ENCODE measurements at places on chromosomes 3 and 15. TPM values are rescaled to one million over a fixed set of nuclear protein-coding genes. Genes with fewer than 3 reads are reported as not detected.

PDCD6IP gene
- total RNA-seq: 134 TPM

DNA sequence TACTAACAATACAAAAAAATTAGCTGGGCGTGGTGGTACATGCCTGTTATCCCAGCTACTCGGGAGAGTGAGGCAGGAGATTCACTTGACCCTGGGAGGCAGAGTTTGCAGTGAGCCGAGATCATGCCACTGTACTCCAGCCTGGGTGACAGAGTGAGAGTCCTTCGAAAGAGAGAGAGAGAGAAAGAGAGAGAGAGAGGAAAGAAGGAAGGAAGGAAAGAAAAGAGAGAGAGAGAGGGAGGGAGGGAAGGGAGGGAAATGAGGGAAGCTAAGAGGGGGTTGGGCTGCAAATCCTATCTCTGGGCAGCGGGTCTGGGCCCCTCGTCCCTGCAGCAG, 59.9 kb upstream of the TFRC start:
- peak overlapping the region; percentile 83 for H3K27ac ChIP-seq
- H3K4me3 ChIP-seq: no peak overlapping the region
- no peaks in the 10 kb centered on the region for H3K27me3 ChIP-seq
- H3K4me1 ChIP-seq: peaks cover 43% of the 10 kb centered on the region
- no peak for DNase-seq

DNA sequence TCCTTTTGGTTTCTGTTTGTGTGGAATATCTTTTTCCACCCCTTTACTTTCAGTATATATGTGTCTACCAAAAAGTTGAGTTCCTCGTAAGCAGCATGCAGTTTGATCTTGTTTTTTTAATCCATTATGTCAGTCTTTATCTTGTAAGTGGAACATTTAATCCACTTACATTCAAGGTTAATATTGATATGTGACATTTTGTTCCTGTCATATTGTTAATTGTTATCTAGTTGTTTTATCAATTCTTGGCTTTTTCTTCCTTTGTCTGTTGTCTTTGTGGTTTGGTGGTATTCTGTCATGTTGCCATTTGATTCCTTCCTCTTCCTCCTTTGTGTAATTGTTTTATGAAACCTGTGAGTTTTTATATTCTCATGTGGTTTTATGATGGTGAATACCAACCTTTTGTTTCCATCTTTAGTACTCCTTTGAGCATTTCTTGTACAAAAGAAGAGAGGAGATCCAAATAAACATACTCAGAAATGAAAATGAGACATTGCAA, 43.4 kb upstream of the XCR1 start:
- peaks cover 13% of the 10 kb centered on the region for H3K4me1 ChIP-seq
- peaks cover 5% of the 10 kb centered on the region for H3K27me3 ChIP-seq
- H3K36me3 ChIP-seq: no peaks in the 10 kb centered on the region
- no peak overlapping the region for H3K27ac ChIP-seq
- no peak overlapping the region for H3K4me3 ChIP-seq
- DNase-seq: no peak

BCL2A1 gene
- 0.49 TPM for total RNA-seq

GRCh38 chr15:73956743-73957135, 30.5 kb downstream of the LOXL1 start:
- H3K36me3 ChIP-seq: no peaks in the 10 kb centered on the region
- peaks cover 5% of the 10 kb centered on the region for H3K27me3 ChIP-seq
- H3K4me1 ChIP-seq: peaks cover 8% of the 10 kb centered on the region
- DNase-seq: no peak
- no peak overlapping the region for H3K27ac ChIP-seq
- no peak overlapping the region for H3K4me3 ChIP-seq

GRCh38 chr3:66029443-66029842, 9.3 kb downstream of the MAGI1 start:
- peaks cover 13% of the 10 kb centered on the region for H3K4me1 ChIP-seq
- H3K4me3 ChIP-seq: no peak overlapping the region
- no peaks in the 10 kb centered on the region for H3K36me3 ChIP-seq

ROPN1 gene
- total RNA-seq: not detected

GOLGA6L7 gene
- not detected for total RNA-seq

DNA sequence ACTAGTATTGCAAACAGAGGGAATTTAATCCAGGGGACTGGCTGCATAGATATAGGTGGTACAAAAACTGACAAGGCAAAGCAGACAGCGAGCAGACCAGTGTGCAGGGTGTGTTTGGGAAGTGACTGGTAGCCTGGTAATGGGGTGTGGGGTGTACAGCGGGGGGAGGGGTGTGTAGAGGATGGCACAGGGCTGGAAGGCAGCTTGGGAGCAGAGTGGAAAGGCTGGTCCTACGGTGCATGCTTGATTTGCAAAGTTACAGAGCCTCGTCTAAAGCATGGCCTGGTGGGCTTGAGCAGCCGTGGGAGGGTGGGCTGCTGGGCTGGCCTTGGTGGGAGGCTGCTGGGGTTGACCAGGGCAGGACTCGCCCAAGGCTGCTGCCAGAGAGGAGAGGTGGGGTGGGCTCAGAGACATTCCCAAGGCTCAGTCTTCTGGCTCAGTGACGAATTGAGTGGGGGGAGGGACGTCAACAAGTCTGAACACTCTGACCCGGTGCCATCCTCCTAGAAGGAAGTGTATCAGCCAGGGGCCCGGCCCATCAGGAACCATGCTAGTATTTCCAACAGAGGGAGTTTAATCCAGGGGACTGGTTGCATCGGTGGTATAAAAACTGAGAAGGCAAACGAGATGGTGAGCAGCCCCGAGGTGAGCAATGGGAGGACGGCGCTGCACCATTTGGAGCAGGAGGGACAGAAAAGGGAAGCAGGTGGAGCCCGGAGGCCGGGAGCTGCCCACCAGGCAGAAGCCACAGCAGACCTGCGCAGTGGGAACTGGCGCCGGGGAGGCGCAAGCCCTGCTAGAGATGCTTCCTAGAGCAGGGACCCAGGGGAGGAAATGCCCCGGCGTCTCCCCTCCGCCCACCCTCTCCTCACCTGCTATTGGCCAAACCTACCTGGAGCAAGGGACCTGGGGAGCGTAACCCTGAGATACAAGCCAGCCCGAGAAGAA, 29.2 kb downstream of the CPN2 start:
- no peak overlapping the region for H3K4me3 ChIP-seq
- H3K27ac ChIP-seq: peak overlapping the region; percentile 43
- H3K36me3 ChIP-seq: no peaks in the 10 kb centered on the region
- no peak for DNase-seq

DNA sequence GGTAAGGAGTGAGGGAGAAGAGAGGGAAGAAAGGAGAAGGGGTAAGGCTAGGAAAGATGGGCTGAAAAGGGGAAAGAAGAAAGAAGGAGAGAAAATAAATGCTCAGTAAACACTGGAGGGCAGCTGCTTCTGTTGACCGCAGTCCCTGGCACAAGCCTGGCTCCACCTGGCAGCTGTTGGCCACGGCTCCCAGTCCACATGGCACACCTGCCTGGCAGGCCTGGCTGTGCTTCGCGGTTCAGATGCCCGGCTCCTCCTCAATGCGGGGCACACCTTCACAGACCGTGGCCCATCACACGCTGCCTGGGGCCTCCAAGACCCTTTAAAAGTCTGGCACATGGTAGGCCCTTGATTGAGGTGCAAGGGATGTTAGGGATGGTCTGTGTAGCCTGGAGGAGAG, 516.8 kb upstream of the PROK2 start:
- H3K27me3 ChIP-seq: peaks cover 21% of the 10 kb centered on the region
- H3K27ac ChIP-seq: no peak overlapping the region
- H3K36me3 ChIP-seq: no peaks in the 10 kb centered on the region
- no peak for DNase-seq

TTLL13 gene
- total RNA-seq: 0.47 TPM

DNA sequence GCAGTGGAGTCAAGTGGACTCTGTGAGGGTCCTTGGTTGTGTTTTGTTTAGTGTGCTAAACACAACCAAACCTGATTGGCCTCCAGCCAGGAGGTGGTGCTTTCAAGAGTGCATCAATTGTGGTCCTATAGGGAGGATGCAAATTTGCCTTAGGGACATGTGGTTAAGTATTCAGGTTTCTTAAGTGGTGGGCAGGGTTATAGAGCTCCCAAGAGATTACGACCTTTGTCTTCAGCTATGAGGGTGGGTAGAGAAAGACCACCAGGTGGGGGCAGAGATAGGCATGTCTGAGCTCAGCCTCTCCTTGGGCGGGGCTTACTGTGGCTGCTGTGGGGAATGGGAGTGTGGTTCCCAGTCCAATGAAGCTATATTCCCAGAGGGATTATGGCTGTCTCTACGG, 186.6 kb downstream of the SQOR start:
- no peaks in the 10 kb centered on the region for H3K4me1 ChIP-seq
- no peak overlapping the region for H3K27ac ChIP-seq
- H3K4me3 ChIP-seq: no peak overlapping the region
- no peak for DNase-seq

GRCh38 chr3:105362021-105362665, 4.6 kb upstream of the ALCAM start:
- H3K27me3 ChIP-seq: no peaks in the 10 kb centered on the region
- no peaks in the 10 kb centered on the region for H3K36me3 ChIP-seq
- no peak overlapping the region for H3K4me3 ChIP-seq
- no peak overlapping the region for H3K27ac ChIP-seq
- peaks cover 21% of the 10 kb centered on the region for H3K4me1 ChIP-seq
- DNase-seq: no peak

DNA sequence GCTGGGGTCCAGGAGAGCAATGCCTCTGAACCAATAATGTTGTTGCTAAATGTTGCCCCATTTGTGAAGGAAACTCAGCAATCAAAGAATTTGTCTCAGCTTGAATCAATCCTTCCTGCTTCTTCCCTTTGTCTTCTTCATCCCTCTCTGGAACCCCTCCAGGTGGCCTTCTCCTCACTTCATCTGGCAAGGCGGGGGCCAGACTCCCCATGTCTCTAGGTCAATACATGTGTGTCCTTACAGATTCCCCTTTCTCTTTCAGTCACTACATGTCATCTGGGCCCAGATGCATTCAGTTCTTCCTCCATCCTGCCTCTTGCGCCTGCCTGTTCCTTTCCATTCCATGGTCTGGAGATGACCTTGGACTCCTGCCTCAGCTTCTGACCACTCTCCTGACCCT, 8.0 kb upstream of the LTF start:
- no peak overlapping the region for H3K27ac ChIP-seq
- H3K4me3 ChIP-seq: no peak overlapping the region
- DNase-seq: no peak
- no peaks in the 10 kb centered on the region for H3K36me3 ChIP-seq
- H3K27me3 ChIP-seq: peaks cover 46% of the 10 kb centered on the region

GRCh38 chr3:58204720-58205119, 6.1 kb downstream of the DNASE1L3 start:
- peaks cover 5% of the 10 kb centered on the region for H3K27me3 ChIP-seq
- DNase-seq: no peak
- no peak overlapping the region for H3K4me3 ChIP-seq
- H3K4me1 ChIP-seq: no peaks in the 10 kb centered on the region

- no peaks in the 10 kb centered on the region for H3K36me3 ChIP-seq
- H3K4me1 ChIP-seq: no peaks in the 10 kb centered on the region
- DNase-seq: no peak
- H3K27ac ChIP-seq: no peak overlapping the region
- no peak overlapping the region for H3K4me3 ChIP-seq
Measured at GRCh38 chr3:103134023-103134724, 699.4 kb downstream of the ZPLD1 start.

GRCh38 chr3:123783811-123784210, 100.3 kb downstream of the MYLK start:
- H3K36me3 ChIP-seq: no peaks in the 10 kb centered on the region
- no peak overlapping the region for H3K4me3 ChIP-seq
- H3K27me3 ChIP-seq: peaks cover 2% of the 10 kb centered on the region
- no peak for DNase-seq
- no peak overlapping the region for H3K27ac ChIP-seq

DNA sequence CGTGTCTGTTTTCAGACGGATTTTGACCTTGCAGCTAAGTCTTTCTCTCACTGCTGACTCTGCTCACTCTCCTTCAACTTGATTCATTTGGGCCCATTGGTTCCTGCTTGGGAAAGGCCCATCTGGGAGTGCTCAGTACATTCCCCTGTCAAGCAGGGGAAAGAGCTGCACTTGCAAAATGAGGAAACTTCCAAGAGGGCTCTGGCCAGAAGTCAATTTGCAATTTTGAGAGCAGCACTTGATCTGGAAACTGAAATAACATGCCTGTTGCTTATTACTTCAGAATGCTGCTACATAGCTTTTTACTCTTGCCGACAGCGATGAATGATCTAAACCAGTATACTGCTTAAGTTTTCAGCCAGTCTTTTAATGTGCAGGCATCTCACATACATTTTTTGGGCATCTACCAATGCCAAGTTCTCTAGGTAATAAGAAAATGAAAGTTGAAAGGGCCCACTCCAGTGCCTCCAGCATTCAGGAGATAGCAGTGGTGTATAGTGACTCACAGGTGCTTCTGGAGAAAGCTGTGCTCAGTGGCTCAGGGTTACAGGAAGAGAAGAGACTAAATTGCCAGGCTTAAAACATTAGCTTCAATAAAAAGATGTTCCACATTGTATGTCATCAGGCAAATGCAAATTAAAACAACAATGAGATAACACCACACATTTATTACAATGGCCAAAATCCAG, 70.1 kb upstream of the RORA start:
- H3K27ac ChIP-seq: no peak overlapping the region
- DNase-seq: no peak
- H3K27me3 ChIP-seq: peaks cover 7% of the 10 kb centered on the region

DNA sequence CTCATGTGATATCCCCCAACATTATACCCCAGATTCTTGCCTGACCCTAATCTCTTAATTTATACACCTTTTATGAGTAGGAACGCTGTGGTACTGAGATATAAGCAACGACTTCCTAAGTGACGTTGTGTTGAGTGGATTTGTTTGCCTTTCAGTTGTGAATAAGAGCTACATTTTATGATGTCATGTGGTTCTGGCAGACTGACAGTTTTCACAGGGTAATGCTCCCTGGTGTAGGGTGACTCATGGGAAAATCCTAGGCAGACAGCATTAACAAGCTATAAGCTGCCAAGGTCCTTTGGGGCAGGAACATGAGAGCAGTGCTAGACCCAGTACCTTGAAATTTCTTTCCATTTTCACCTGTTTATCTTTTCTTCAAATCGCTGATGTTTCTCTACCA, 11.2 kb downstream of the C3orf52 start:
- no peak overlapping the region for H3K4me3 ChIP-seq
- H3K36me3 ChIP-seq: peaks cover 15% of the 10 kb centered on the region
- no peaks in the 10 kb centered on the region for H3K27me3 ChIP-seq
- DNase-seq: no peak
- peaks cover 10% of the 10 kb centered on the region for H3K4me1 ChIP-seq

PLIN1 gene
- 0.27 TPM for total RNA-seq

- no peak for DNase-seq
- no peaks in the 10 kb centered on the region for H3K27me3 ChIP-seq
- H3K4me1 ChIP-seq: no peaks in the 10 kb centered on the region
- no peaks in the 10 kb centered on the region for H3K36me3 ChIP-seq
Measured at GRCh38 chr3:85342915-85343314, 384.1 kb downstream of the CADM2 start.

DNA sequence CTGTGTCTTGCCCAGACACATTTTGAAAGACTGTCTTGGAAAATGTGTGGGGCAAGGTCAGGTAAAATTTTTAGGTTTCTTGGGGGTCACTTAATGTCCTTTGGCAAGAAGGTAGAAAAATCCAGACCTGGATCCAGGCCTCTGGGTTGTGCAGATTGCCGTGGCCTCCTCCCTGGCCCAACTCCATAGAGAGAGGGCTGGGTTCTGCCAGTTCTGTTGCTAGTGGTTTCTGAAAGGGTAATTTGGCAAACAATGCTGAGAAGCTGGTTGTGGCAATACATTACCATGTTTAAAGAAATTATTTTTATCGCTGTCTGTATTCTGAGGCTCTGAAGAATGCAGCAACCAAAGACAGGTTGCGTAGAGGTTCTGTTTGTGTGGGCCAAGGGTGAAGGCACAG, 20.2 kb upstream of the TMEM158 start:
- no peak for DNase-seq
- no peaks in the 10 kb centered on the region for H3K4me1 ChIP-seq
- no peaks in the 10 kb centered on the region for H3K36me3 ChIP-seq
- H3K27ac ChIP-seq: no peak overlapping the region

PDZRN3 gene
- total RNA-seq: 42.9 TPM

Measured in mesothelial cell of epicardium (in vitro differentiated cells).